ENCODE measurements at places on chromosomes 12 and 14. TPM values are rescaled to one million over a fixed set of nuclear protein-coding genes. Genes with fewer than 3 reads are reported as not detected.

DNA sequence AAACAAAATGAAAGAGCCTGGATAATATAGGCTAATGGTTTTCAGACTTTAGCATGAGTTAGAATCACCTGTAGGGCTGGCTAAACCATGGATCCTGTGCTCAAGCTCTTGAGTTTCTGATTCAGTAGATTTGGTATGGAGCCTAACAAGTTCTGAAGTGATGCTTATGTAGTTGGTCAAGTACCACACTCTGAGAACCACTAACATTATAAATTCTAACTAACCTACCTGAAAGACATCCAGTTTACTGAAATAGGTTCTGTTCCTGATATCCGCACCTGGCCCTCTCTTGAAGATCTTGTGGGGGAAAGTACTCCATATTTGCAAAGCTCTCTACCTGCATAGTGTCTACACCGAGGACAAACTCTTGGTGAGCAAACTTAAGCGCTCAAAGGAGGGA, 59.4 kb upstream of the VSX2 start:
- no peak for DNase-seq

DNA sequence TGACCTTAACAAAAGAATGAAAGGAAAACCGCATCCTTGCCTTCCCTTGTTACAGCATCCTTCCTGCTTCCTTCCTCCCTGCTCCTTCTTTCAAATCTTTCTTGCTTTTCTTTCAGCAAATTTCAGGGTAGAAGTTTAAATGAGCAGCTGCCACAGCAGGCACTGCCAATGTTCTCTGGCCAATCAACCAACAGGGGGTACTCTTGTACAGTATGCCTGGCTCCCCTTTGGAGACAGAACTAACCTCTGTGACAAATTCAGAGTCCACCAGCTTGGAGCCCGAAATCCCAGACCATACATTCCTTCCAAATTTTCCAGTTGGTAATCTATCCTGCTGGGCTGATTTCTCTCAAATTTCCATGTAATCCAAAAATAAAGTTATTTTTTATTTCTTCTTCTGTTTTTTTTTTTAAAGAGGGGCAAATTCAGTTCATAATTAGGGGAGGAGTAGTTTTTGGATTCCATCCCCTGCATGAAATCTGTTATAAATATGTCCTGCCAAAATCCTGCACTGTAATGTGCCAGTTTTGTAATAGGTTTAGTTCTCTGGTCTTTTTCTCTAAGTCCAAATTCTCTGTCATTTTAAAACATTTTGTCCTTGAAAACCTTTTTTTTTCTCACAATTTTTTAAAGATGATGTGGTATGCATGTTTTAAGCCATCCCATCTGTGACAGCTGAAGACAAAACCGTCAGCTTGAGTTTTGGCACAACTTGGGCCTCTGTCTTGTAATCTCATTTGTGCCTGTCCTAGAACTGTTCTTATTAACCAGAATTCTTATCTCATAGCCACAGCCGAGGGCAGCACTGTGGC, 610.0 kb upstream of the LMO3 start:
- DNase-seq, result no peak

DNA sequence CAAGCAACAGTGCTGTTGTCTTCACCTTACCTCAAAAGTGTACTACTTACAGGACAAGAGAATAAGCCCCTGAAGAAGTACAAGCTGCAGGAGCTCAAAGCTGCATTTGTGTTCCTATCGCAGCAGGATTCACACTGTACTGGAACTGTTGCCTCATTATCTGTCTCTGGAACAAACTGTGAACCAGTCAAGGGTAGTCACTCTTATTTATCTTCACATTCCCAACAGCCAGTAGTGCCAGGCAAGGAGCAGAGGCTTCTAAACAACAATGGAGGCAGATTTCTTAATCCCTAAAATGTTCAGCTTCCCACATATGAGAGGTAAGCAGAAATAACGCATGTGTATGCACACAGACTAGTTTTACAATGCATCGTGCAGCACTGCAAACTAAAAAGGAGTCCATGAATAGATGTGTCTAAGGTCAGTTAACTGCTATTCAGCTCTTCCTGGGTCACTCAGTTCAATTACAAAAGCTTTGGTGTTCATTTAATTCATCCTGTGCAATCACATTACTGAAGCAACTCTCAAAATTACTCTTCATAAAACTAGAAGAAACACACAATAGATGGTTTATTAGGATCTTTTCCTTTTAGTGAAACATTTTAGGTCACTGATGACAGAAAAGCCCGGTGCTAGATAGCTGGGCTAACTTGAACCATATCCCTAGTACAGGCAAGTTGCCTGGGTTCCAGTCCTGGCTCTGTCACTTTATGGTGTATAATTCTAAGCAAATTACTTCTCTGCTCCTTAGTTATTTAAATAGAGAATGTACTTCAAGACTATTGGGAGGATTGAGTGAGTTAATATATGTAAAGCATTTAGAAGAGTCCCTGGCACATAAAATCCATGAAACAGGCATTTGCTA, 2.7 kb downstream of the APPL2 start:
- DNase-seq, result no peak

DNA sequence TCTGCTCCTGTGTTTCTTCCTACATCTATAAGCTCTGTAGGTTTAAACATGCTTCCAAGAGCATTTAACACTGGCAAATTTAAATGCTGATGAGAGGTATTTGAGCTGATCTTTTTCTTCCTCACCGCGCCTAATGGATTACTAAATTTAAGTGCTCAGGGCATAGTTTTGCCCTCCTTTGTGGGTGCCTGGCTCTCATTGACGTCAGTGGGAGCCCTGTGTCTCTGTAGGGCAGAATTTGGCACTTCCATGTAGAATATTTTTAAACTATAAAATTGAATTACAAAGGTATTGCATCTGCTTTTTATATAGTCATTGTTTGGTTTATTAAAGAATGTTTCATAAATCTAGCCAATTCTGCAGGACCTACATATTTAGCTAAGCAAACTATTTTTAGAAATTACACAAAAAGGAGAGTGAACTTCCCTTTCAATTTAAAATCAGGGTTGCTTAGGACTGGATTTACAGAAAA, 444.8 kb downstream of the AEBP2 start:
- no peak for DNase-seq

GRCh38 chr14:62655166-62655565, 390.1 kb downstream of the KCNH5 start:
- no peak for DNase-seq

- DNase-seq, result no peak
Measured at GRCh38 chr12:132083614-132083940, 60.5 kb downstream of the DDX51 start.

- no peak for DNase-seq
Measured at GRCh38 chr14:90720336-90720735, 95.9 kb downstream of the TTC7B start.

DNA sequence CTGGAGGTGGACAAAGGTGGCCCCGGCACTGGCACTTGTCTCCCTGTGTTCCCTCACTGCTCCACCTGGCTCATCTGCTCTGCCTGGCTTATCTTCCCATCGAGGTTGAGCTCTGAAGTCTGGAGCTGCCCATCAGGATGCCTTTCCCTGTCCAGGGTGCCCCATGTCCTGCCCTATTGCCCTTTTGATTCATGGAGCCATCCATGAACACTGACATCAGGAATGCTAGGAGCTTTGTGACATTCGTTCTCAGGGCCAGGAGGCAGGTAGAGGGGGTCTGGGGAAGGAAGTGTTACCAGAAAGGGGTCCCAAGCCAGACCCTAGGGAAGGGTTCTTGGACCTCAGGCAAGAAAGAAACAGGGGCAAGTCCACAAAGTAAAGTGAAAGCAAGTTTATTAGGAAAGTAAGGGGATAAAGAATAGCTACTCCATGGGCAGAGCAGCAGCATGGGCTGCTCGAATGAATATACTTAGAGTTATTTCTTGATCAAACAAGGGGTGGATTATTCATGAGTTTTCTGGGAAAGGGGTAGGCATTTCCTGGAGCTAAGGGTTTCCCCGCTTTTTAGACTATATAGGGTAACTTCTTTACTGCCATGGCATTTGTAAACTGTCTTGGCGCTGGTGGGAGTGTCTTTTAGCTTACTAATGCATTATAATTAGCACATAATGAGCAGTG, 51.6 kb downstream of the RIN3 start:
- no peak for DNase-seq

GRCh38 chr12:23855813-23856212, 93.7 kb downstream of the SOX5 start:
- no peak for DNase-seq

DNA sequence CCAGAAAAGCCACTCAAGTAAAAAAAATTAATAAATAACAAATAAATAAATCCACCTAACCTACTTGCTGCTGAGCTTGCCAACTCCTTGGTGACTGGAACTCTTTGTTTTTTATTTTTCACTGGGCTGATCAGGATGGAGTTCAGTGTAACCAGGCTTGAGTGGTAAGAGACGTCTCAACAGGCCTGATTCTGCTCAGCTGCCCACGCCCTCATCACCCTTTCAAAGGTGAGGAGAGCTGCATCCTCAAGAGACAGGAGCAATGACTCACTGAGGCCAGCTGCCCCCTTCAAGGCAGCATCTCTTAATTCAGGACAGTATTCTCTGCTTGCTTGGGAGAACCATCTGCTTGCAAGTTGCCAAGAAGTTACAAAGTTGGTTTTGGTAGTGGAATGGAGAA, 111.9 kb upstream of the CPM start:
- DNase-seq, result no peak

DNA sequence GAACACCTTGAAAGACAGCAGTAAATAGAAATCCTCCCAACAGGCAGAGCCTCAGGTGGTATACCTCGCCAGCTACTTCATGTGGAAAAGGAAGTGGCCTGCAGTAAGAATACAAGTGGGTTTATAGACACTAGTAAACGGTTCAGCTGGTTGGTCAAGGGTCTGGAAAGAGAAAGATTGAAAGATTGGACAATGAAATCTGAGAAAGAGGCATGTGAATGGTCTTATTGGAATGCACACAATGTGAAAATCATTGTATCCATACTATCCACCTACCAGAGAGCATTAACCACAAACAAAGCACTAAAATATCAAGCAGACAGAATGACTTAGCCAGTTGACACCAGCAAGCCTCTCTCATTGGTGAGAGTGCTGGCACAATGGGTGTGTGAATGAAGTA, 98.2 kb downstream of the SSPN start:
- no peak for DNase-seq

DNA sequence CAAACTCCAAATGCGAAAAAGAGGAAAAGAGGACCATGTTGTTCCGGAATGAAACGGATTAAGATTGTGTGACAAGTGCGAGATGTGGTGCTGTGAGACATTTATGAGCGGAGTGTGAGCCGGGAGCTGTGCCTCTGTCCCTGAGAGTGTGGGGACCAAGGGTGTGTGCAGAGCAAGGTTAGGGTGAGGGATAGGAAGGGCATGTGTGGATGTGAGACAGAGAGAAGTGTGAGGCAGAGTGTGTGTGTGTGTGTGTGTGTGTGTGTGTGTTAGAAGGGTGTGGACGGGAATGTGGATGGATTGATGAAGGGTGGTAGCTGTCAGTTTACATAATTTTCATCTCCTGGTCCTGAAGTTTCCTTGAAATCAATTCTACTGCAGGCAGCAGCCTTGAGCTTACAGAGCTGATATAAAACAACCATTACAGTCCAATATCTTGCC, 4.3 kb upstream of the OTX2 start:
- DNase-seq, result peak; percentile 26

- DNase-seq, result no peak
Measured at GRCh38 chr12:90010089-90010488, 301.5 kb upstream of the ATP2B1 start.

DNA sequence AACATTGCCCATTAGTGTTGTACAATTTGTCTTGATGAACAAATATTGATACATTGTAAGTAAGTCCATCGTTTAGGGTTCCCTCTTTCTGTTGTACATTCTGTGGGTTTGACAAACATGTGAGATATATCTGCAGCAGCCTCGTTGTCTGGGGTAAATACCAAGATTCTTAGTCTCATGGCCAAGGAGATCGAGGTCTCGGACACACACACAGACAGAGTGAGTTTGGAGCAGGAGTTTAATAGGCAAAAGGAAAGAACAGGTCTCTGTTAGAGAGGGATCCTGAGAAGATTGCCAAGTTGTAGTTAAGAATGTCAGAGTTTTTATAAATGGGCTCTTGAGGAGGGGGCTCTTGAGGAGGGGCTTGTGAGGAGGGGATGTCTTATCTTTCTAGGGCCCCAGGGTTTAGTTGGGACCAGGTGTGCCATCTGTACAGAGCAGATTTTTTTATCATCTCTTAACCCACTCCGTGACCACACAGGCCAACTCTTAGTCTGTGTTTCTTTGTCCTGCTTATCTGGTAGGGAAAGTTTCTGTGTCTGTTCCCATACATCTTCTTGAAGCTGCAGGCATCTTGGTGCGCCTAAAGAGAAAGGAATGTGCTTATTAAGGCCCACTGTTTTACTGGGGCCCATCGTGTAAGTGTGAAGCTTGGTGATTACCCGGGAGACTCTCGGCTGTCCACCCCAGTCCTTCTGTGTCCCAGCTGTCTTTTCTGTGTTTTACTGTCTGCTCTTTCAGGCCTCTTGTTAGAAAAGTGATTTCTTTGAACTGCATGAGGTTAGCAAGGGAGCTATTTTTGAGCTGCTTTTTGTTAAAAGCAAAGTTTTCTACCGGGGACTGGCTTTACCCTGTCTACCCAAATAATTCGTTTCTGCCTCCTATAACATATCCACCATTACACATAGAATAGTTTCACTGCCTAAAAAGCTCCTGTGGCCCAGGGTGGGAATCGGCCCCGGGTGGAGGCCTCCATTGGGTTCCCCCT, 22.4 kb upstream of the CLEC2D start:
- peak; percentile 78 for DNase-seq

DNA sequence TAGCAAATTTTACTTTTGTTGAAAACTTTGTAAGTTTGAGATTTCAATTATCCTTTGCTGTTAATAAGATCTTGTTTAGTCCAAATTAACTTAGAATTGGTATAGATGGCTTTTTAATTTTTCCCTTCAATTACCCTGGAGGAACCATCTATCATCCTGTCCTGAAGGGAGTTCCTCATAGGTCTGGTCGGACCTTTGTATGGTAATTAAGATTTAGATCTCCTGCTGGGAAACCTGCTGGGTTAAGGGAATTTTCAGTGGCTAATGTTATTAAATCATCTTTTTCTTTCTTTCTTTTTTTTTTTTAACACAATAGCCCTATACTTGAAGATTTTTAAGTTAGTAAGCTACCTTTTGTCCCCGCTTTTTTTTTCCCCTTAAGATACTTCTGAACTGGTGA, 63.0 kb upstream of the PRMT8 start:
- DNase-seq, result no peak

DNA sequence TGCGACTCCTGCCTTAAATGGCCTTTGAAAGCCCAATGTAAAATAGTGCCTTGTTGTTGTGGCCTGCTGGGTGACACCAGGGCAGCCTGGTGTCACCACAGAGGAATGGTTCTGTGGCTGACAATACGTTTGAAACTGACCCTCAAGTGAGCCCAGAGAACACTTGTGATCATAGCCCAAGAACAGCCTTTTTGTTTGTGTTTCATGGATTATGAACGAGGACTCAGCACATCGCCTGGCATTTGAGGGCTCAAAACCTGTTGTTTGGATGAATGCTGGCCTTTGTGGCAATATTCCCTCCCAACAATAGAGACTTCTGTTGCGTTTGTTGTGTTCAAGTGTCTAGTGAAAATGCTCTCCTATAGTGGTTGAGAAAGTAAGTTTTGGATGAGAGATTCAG, 48.5 kb downstream of the TSPAN9 start:
- no peak for DNase-seq

- DNase-seq, result no peak
Measured at GRCh38 chr14:67650151-67650550, 24.3 kb downstream of the VTI1B start.

- DNase-seq, result peak; percentile 96
Measured at GRCh38 chr12:7108796-7109571, at the start of gene C1RL. Gene C1RL (minus strand): TSS chr12:7109214. CDS start chr12:7109180, 34 bp downstream.

- no peak for DNase-seq
Measured at GRCh38 chr12:59645242-59645641, 49.4 kb downstream of the SLC16A7 start.

Gene KRT77
- not detected for total RNA-seq

Gene SMIM41
- 0.19 TPM for total RNA-seq

Gene TMEM119
- 0.47 TPM for total RNA-seq

Gene TPPP2
- not detected for total RNA-seq

Gene FAIM2
- 0.54 TPM for total RNA-seq

Gene ZNF84
- total RNA-seq, result 23.1 TPM
